ENCODE measurements at places on chromosomes 2 and 18.

GRCh38 chr2:109456776-109457175 is 157.0 kb downstream of the SEPTIN10 start:
- no peak for DNase-seq

DNA sequence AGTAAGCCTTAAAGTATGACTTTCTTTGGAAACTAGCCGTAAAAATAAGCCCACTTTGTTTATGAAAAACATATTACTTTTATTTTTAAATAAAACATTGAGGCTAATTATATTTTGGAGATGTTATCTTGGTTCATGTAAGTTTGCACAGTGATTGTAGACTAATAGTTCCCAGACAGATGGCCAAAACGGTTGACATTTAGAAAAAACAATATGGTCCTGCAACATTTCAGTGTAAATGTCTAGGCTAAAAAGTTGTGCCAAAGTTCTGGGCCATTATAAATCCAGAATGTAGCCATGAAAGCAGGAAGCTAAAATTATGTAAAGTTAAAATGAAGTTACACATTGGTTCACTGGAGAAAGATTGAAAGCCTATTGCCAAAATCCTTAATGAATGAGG is 43.6 kb downstream of the SLC5A7 start:
- no peak for DNase-seq

GRCh38 chr2:238517209-238517608 is 90.5 kb downstream of the ASB1 start:
- DNase-seq: no peak

GRCh38 chr2:68935471-68935870 is 17.2 kb downstream of the GKN2 start:
- no peak for DNase-seq

- no peak for DNase-seq
Observed at GRCh38 chr2:160389875-160390274, 103.7 kb downstream of the RBMS1 start.

- peak; percentile 22 for DNase-seq
Observed at GRCh38 chr18:34224423-34225217, at the start of gene NOL4. TSS of gene NOL4 (minus strand) at chr18:34224913. CDS start at chr18:34223253, 1,660 bp downstream.

- DNase-seq: no peak
Observed at GRCh38 chr2:39356922-39357639, 80.0 kb downstream of the MAP4K3 start.

GRCh38 chr2:25672494-25673299 is 680 bp downstream of the DTNB start:
- DNase-seq: peak; percentile 77

GRCh38 chr2:158580760-158581159 is 124.0 kb downstream of the PKP4 start:
- DNase-seq: no peak

GRCh38 chr2:39583781-39584180 is 81.9 kb upstream of the TMEM178A start:
- no peak for DNase-seq

GRCh38 chr2:43642363-43642762 is 5.3 kb downstream of the PLEKHH2 start:
- no peak for DNase-seq

- no peak for DNase-seq
Observed at GRCh38 chr2:181196401-181196800, 216.0 kb downstream of the UBE2E3 start.

DNA sequence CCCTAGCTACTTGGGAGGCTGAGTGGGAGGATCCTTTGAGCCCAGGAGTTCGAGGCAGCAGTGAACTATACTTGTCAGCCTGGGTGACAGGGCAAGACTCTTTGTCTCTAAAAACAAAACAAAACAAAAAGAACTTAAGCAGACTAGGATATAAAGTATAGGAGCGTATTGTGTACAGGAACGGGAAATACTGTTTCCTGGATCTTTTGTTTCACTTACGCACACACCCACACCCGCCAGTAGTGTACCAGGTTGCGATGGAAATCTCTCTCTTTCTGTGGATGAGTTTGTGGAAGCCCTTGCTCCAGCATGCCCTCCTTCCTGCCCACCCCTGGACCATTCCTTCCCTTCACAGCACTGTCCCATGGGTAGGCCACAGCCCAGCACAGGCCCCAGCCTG is 136.3 kb downstream of the RPIA start:
- no peak for DNase-seq

- no peak for DNase-seq
Observed at GRCh38 chr2:151576080-151576479, 158.2 kb downstream of the NEB start.

GRCh38 chr2:40740419-40740818 is 288.5 kb upstream of the SLC8A1 start:
- no peak for DNase-seq

DNA sequence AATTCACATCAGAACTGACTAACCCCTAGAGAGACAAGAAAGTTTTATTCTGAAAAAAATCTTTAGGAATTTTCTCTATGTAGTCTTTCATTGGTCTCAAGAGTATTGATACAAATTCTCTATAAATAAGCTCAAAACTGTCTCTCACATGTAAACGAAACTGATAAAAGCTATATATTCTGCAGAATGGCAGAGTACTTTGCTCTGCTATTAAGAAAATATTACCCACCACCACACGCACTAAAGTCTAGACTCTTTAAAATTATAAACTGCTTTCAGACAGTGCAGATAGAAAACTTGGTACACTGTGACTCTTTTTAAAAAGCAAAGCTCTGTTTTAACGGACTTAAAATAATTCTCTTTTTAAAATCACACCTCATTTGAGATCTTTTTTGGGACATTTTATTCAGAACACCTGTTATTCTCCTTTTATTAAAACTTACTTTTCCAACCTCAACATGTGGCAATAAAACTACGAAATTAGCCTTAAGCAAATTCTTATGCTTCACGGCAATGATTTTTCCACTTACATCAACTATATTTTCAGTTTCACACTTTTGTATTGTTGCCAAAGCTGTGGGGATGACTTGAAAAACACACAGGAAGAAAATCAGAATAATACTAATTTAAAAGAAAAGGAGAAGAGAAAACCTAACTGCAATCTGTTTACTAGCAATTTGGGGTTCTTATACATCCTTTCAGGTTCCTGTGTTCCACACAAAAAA is 58.0 kb downstream of the CCDC88A start:
- DNase-seq: no peak

GRCh38 chr2:168090366-168091135 is 156.8 kb downstream of the STK39 start:
- peak; percentile 38 for DNase-seq

DNA sequence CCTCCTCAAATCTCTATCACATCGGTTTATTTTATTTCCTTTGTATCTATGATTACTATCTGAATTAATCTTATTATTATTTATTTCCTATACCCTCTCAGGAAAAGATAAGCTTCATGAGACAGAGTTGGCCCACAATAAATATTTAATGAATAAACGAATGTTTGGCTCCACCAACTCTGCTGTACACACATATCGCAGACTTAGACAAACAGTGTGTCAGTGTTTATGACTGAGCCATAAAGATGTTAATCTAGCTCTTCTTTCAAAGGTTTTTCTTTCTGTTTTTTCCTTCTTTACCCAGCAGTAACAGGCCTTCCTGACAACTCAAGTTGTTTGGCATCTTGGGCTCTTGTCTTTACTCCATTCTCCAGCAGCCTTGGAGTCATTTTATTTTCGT is 329.5 kb downstream of the CDH2 start:
- DNase-seq: no peak

- DNase-seq: peak; percentile 19
Observed at GRCh38 chr18:35050028-35050546, 8.9 kb downstream of the MAPRE2 start.

DNA sequence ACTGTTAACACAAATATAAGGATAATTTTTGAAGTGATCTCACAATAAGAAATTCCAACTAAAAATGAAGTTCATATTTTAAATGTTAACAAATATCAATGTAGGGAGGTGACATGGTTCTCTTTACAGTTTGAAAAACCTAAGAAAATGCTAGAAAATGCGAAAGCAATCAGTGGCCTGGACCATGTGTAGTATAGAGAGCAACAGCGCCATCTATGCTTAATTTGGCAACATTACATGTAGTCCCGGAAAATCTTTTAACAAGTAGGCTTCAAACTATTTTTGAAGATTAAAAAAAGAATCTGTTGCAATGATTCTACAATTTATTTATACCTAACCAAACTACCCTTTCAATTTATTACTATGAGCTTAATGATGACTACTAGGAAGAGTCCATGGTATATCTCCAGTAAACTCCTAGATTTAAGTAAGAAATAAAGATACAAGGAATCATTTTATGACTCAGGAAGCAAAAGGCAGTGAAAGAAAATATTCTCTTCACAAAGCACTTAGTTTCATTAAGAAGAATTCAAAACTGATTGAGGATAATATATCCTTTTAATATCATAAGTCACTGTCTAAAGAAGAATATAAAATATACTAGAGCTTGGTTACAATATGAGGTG is 33.3 kb downstream of the NDUFA10 start:
- DNase-seq: peak; percentile 48

DNA sequence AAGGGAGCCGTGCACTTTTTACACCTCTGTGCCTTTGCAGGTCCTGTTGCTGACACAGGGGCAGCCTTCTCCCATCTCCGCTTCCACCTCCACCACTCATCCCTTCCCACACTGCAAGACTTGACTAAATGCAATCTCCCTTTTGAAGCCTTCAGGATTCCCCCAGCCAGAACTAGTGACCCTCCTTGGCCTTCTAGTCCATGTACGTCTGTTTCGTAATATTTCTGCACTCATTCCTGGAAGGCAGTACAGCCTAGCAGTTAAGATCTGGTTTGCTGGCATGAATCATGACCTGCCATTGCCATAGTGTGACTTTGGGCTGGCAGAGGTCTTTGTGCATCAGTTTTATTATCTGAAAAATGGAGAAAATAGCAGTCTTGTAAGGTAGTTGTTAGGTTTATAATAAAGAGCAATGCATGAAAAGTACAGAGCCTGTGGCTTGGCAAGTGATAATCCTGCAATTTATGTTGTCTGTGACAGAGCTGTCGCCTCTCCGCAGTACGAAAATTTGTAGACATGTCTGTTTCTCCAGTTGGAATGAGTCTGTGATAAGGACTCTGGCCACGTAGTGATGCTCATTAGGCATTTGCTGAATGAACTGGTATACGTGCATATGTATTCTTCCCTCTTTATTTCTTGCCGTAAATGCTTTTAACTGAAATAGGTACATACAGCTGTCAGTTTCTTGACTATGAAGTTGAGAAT is 36.7 kb downstream of the NCK2 start:
- DNase-seq: no peak

- DNase-seq: peak; percentile 86
Observed at GRCh38 chr2:9737053-9737875, 106.0 kb upstream of the TAF1B start.

DNA sequence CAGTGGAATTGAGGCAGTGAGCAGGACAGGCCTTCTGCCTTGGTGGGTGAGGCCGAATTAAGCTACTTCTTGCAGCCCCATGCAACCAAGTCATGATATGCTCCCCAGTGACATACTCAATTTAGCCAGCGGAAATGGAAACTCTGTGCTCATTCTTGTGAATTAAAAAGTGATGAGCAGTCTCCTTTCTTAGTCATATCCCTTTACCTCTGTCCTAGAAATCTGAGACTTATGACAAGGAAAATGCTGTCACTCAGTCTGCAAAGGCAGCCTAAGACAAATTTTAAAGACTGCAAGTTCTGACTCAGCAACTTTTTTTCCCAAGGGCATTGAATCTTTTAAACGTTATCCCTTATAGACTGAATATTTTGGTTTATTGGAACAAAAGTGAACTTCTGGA is 218.2 kb downstream of the SH3BP4 start:
- DNase-seq: no peak

- peak; percentile 29 for DNase-seq
Observed at GRCh38 chr2:13522917-13523821, 806.4 kb downstream of the TRIB2 start.

DNA sequence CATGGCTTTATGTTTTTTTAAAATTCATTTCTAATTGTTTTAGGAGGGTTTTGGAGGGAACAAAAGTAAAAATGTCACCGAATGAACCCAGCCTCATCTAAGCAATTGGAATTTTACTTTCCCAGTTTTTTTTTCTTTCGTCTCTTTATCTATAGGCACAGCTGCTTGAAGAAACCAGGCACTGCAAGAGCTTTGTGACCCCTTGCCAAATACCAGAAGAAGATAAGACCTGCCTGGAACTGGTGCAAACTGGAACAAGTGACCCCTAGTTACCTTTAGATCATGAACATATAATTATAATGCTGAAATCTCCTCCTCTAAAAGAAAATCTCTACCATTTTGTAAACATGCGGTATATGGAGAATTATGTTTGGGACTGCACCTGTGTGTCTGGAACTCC is 100.9 kb downstream of the TSN start:
- DNase-seq: no peak

- DNase-seq: no peak
Observed at GRCh38 chr2:26255759-26256384, 11.1 kb downstream of the HADHB start.

- DNase-seq: no peak
Observed at GRCh38 chr18:74982946-74983635, 225.8 kb downstream of the PTGR3 start.

GRCh38 chr2:150472511-150472899 is 15.0 kb downstream of the RND3 start:
- no peak for DNase-seq

GRCh38 chr2:207988975-207989374 is 36.4 kb downstream of the PLEKHM3 start:
- no peak for DNase-seq

GRCh38 chr2:157197848-157198247 is 59.7 kb upstream of the GALNT5 start:
- DNase-seq: no peak

DNA sequence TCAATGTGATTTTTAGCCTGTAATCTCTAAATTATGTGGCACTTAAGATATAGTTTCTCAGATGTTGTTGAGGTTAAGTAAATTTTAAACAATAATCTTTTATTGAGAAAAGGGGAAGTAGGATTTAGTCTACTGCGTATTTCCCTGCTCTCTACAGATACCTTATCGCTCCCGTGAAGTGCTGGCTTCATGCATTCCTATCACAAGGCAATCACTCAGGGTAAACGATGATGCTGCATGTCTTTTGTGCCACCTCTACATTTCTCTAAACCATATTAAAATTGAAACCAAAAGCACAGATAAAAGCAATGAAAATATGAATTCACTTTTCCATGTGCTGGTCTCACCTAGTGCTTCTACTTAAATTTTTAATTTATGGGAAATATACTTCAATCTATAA is 14.4 kb upstream of the RPE start:
- no peak for DNase-seq

DNA sequence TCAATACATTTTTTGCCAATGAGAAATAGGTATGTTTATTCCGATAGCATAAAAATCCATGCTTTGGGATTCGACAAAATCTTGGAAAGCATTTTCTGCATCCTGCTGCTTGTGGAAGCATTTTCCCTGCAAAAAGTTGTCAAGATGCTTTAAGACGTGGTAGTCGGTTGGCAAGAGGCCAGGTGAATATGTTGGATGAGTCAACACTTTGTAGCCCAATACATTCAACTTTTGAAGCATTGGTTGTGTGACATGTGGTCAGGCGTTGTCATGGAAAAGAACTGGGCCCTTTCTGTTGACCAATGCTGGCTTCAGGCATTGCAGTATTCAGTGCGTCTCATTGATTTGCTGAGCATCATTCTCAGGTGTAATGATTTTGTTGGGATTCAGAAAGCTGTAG is 764.5 kb downstream of the TRIB2 start:
- DNase-seq: no peak

GRCh38 chr2:198968545-198968944 is 489.2 kb downstream of the SATB2 start:
- no peak for DNase-seq

All from GM10248 (cell line).